Cortex of kidney (tissue), 1 donor: ENCODE measurements at places on chromosomes 4 and X.

GRCh38 chr4:144574509-144574908, 71.4 kb upstream of the HHIP start:
- DNase-seq, result no peak

GRCh38 chr4:140085062-140085622, 68.8 kb downstream of the MAML3 start:
- no peak for DNase-seq

DNA sequence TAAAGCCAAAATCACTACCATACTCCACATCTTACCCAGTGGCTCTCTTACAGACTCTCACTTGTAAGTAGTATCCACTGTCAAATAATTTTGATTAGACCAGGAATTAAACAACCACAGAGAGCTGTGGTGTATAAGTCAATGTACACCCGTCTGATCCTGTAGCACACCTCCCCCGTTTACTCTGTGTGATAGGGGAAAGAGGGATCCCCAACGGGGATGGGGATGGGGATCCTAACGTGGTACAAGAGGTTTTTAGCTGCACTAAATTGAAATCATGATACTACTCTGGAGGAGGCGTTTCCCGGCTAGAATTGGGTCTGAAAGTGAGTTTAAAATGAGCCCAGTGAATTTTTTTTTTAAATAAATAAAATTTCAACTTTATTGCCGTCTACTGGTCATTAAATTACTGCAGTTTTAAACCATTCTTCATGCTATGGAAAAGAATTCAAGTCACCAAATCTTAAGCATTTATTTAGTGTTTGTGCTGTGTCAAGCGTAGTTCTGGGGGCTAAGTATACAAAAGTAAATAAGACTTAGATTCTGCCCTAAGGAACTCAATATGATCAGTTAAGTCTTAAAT, 76.6 kb downstream of the INTS12 start:
- no peak for DNase-seq

GRCh38 chr4:128350449-128351045, 62.9 kb upstream of the PGRMC2 start:
- DNase-seq, result no peak

DNA sequence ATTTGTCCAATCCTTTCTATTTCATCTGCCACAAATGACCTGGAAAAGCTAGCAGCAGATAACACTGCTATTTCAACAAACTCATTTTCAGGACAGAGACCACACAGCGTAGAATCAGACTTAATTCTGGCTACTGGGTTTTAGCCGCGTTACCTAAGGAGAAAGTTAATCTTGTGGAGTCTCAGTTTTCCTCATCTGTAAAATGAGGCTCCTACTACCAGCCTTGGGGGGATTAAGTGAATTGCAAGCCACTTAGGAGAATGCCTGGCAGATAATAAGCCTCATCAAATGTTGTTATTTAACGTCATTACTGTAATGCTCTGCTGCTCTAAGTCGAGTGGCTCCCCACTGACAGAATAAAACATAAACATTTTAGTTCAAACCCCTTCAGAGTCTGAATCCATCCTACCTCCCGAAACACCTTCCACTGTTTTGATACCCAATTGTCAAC, 1.4 kb downstream of the CCNI start:
- DNase-seq, result no peak

- no peak for DNase-seq
Measured at GRCh38 chr4:147104768-147105167, 159.1 kb upstream of the TTC29 start.

DNA sequence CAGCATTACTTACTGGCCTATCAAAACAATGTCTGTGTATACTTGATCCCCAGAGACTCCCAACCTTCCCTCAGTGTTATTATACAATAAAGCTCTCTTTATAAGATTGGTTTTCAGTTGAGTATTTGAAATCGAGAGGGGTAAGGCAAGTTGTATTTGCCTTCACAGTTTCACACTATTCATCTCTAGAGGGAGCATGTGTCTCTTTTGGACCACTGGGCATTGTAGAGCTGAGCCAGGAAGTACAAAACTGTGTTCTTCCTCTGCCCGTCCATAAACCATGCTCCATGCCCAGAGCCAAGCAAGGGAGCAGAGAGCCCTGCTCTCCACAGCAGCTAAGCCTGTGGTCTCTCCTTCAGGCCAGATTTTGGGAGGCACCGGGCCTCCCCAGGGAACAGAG, 61.5 kb upstream of the HHIP start:
- DNase-seq, result no peak

- no peak for DNase-seq
Measured at GRCh38 chr4:93700571-93700970, 128.0 kb upstream of the ATOH1 start.

DNA sequence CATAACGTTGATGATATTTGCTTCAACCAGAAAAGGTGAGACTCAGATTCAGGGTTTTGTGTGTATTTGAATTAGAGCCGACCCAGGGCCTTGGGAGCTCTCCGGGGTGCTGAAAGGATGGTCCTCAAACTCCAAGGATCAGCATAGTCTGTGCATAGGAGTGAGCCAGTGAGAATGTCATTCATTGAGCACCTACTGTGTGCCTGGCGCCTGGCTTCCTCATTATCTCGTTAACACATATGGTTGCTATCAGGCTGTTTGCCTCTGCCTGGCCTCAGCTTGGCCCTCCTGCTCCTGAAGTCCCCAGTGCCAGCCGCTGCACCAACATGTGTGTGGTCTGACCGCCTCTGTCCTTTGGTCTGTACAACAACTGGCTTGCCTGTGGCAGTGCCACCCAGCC, 25.1 kb upstream of the JAKMIP1 start:
- no peak for DNase-seq

- no peak for DNase-seq
Measured at GRCh38 chr4:69490271-69490670, 5.4 kb downstream of the UGT2B4 start.

DNA sequence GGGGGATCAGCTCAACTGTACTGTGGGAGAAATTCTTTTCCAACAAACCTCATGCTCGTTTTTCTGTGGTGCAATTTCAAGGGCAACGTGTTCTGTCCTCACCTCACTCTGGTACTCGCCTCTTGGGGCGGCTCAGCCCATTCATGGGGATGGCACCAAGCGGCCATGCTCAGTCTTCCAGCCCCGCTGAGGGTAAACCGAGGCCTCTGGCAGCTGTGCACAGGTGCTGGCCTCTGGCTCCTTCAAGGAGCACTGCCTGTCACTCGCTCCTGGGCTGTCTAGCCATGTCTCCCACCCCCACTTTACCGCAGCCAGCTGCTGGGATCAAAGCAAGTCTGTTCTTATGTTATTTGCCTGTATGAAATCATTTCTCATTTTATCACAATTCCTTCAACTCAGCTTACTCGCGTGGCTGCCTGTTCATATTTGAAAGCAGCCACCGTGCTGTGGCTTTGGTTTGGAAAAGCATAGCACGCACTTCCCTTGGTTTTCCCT, 70.2 kb downstream of the MTMR1 start:
- DNase-seq, result no peak

DNA sequence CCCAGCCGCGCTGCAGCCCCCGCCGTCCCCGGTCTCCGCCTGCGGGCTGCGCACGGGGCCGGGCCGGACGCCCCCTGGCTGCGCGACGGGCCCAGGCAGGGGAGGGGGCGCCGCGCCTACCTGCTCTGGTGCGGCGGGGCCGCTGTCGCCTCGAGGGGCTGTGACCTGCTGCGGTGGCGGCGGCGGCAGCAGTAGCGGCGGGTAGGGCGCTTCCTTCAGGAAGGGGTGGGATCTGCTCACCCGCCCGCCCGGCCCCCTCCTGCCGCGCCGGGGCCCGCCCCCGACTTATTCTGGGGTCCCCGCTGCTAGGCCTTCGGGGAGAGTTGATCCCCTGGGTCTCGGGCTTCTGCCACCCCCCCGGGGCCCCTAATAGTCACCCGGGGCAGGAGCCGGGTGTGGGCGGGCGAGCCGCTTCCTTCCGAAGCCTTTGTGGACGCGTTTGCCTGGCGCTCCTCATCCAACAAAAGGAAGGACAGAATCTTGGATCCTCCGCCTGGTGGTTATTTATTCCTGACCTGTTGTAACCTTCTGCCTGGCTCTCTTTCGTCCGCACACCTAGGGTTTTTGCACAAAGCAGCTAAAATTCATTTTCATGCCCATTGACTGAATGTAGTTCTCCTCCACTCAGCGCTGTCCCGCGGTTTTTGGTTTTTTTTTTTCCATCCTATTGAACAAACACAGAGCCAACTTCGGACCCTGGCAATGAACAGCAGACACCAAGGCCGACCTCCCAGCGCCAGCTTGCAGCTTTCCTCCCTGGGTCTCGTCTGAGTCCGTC, at the start of gene TMEM150C:
TSS of gene TMEM150C (minus strand) at position 203 of the 778 bp plus-strand sequence. CDS start 57,331 bp downstream, outside the sequence.
- DNase-seq, result no peak

- no peak for DNase-seq
Measured at GRCh38 chr4:37852376-37852775, 25.9 kb downstream of the PGM2 start.

GRCh38 chr4:70678383-70678999, 9.8 kb upstream of the UTP3 start:
- no peak for DNase-seq

DNA sequence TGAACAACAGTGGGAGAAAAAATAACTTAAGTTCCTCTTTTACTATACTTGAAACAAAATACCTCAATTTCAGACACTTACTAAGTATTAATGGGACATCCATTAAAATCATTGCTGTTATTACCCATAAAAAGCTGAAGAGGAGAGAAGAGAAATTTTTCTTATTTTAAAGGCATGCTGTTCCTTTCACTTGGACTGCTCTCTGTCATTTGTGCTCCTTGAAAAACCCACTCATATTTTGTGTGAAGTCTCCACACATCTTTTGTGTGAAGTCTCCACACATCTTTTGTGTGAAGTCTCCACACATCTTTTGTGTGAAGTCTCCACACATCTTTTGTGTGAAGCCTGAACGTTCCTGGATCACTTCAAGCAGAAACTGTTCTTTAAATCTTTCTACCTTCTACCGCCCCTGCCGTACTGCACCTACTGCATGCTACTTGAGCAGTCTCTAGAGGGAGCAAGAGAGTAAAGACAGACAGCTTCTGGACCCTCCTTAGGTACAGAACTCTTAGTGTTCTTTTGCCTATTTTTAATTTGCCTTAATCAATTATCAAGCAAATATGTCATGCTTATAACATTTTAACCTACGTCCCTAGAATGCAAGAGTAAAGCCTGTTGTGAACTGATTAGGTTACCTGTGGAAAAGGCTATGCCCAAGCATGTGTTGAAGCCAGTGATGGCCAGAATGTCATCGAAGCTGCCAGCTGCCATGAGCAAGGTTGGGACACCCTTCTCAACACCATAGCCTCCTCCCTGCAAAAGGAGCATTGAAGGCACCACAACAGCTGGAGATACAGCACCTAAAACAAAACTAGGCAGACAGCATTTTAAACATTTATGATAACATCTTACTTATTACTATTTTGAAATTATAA, 27.1 kb upstream of the SLC9B1 start:
- no peak for DNase-seq

- DNase-seq, result no peak
Measured at GRCh38 chrX:103254171-103254824, 657 bp downstream of the TCEAL8 start.

- no peak for DNase-seq
Measured at GRCh38 chrX:133586443-133586842, 171.2 kb upstream of the GPC4 start.

DNA sequence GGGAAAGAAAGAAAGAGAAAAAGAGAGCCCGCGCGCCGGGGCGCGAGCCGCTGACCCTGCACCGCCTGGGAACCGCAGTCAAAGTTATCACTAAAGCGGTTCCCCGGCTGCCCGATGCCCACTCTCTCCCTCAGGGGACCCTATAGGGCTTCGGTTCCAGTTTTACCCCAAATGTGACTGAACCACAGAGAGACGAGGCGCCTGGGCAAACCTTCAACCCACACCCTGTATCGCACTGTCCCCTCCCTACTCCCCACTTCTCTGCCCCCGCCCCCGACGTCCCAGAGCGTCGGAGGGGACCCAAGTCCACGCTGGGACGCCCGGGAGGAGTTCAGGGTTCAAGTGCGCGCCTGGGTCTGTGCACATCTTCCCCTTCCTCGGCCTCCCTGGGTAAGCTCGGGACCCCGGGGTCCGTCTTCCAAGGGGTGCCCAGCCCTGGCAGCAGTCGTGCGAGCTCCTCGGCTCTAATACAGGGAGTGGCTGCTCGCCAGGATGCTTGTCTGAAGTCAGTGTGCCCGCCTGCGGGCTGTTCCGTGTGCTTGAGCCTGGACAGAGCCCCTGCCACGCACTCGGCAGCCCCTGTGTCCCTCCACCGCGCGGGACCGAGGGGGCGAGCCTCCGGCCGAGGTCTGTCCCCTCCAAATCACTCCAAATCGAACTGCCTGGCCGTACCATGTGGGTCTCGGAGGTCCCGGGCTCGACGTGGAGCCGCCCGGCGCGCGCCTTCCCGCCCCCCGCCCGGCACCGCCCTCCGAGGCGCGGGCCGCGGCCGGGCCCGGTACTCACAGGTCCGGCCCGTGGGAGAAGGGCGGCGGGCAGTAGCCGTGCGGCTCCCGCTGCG, 960 bp downstream of the TRPC3 start:
- no peak for DNase-seq

- no peak for DNase-seq
Measured at GRCh38 chr4:80412322-80412721, 76.8 kb downstream of the CFAP299 start.

DNA sequence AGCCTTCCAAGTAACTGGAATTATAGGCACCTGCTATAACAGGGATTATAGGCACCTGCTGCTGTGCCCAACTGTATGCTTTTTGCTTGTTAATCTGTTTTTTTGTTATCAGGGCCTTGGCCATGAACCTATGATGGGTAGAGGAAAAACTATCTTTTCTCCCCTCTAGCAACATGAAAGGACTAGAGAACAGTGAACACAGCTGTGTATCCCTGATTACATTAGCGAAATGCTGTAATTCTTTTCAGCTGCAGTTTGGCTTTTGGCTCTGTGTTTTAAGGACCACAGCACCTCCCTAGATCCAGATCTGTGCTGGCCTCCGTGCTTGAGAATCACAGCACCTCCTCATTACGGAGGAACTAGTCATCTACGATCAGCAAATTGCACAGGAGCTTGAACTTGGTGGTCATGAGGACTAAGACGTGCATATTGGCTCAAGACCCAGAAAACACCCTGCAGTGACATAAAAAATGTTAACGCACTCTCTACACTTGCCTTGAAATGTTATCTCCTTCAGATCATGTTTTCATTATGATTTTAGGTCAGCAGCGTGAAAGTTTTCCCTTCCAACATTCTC, 57.7 kb upstream of the S100G start:
- no peak for DNase-seq

DNA sequence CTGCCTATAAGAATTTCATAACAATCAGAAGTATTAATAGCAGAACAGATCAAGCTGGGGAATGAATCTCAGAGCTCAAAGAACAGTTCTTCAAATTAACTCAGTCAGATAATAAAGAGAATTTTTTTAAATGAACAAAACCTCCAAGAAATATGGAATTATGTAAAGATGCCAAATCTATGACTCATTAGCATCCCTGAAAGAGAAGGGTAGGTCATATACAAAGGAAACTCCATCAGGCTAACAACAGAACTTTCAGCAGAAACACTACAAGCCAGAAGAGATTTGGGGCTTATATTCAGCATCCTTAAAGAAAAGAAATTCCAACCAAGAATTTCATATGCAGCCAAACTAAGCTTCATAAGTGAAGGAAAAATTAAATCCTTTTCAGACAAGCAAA, 28.6 kb downstream of the CBR4 start:
- DNase-seq, result no peak

GRCh38 chr4:113822555-113823290, 61.2 kb upstream of the CAMK2D start:
- DNase-seq, result no peak
